Chondrocyte (in vitro differentiated cells): ENCODE measurements at places on chromosomes 2 and 18. TPM values are rescaled to one million over a fixed set of nuclear protein-coding genes. Genes with fewer than 3 reads are reported as not detected.

Gene ABCG5
- not detected in 3 replicates for total RNA-seq

Gene RGPD5
- total RNA-seq = 31.4 to 51.9 TPM (median 35.8 TPM) in 3 replicates

Gene TUBB8B
- total RNA-seq = not detected in 3 replicates

Gene MC2R
- total RNA-seq = not detected in 3 replicates

DNA sequence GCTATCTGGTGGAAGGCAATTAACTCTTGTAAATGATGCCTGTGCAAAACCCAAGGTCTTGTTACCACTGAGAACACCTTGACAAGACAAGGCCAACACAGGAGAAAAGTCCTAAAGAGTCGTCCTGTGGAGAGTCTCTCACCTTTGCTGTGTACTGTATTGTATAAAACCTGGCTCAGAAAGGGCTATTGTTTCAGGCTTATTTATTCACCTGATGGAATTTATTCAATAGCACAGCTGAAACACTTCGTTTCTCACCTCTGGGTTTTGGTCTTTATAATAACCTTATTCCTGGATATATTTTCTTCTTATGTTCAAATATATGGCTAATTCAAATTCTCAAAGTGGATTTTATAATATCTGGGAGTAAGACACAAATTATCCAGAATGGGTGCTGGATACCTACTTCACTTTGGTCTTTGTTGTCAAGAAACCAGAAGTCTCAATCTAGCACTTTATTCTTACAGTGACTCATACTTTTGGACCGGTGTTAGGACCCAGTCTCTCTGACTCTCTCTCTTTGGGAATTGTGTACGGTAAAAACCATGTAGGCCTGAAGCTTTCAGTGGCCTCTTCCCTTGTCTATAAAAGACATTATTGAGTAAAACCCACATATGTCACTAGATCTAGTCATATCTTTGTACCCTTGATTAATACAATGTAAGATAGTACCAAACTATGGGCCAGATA lies 16.1 kb upstream of the STAT4 start:
- peaks cover 2% of the 10 kb centered on the region for H3K36me3 ChIP-seq
- no peak for DNase-seq
- peak overlapping the region; percentile 39 for H3K27ac ChIP-seq

GRCh38 chr2:30326497-30326896 lies 95.2 kb downstream of the LBH start:
- peaks cover 2% of the 10 kb centered on the region for H3K4me1 ChIP-seq
- DNase-seq = no peak

- H3K36me3 ChIP-seq = no peaks in the 10 kb centered on the region
- no peak overlapping the region for H3K4me3 ChIP-seq
- H3K27ac ChIP-seq = no peak overlapping the region
Measured at GRCh38 chr2:173884025-173884802, 81.0 kb downstream of the SP3 start.

DNA sequence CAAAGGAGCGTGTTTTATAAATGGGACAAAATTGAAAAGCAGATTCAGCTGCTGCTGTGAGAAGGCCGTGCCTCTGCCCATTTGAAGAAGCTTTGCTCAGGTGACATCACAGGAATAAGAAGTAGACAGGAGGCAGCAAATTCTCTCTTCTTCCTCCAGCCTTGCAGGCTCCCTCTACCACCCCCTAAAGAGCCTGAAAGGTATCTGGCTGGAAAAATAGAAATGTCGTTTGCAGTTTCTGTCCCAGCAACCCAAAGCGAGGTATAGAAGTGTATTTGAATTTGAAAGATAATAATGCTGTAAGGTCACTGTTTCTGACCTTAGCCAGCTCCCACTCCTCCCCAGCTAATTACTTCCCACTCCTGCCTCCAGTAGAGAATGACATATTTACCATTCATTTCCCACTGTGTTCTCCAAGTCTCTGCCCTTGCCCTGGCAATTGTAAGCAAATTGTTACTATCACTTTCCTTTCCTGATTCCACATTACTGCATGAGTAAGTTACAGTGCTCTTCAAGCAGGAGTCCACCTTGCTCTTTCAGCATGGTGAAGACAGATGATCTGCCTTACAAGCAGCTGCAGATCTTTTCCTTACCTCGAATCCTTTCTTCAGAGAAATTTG lies 56.8 kb upstream of the RASGRP3 start:
- H3K27me3 ChIP-seq = no peaks in the 10 kb centered on the region
- no peaks in the 10 kb centered on the region for H3K36me3 ChIP-seq
- no peak overlapping the region for H3K4me3 ChIP-seq
- H3K27ac ChIP-seq = no peak overlapping the region
- peaks cover 21% of the 10 kb centered on the region for H3K4me1 ChIP-seq
- no peak for DNase-seq

GRCh38 chr2:10475221-10475722 lies 27.1 kb upstream of the ODC1 start:
- H3K27me3 ChIP-seq = peaks cover 2% of the 10 kb centered on the region
- H3K4me1 ChIP-seq = no peaks in the 10 kb centered on the region
- peak; percentile 88 for DNase-seq
- H3K36me3 ChIP-seq = no peaks in the 10 kb centered on the region
- no peak overlapping the region for H3K4me3 ChIP-seq
- no peak overlapping the region for H3K27ac ChIP-seq

DNA sequence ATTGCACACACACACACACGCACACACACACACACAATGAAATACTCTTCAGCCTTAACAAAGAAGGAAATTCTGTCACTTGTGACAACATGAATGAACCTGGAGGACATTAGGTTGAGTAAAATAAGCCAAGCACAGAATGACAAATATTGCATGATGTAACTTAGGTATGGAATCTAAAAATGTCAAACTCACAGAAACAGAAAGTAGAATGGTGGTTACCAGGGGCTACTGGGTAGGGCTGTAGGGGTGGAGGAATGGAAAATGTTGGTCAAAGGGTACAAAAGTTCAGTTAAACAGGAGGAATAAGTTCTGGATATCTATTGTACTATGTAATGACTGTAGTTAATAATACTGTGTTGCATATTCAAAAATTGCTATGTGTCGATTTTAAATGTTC lies 29.5 kb downstream of the SCN2A start:
- no peak overlapping the region for H3K27ac ChIP-seq
- DNase-seq = no peak
- H3K4me3 ChIP-seq = no peak overlapping the region
- no peaks in the 10 kb centered on the region for H3K27me3 ChIP-seq

DNA sequence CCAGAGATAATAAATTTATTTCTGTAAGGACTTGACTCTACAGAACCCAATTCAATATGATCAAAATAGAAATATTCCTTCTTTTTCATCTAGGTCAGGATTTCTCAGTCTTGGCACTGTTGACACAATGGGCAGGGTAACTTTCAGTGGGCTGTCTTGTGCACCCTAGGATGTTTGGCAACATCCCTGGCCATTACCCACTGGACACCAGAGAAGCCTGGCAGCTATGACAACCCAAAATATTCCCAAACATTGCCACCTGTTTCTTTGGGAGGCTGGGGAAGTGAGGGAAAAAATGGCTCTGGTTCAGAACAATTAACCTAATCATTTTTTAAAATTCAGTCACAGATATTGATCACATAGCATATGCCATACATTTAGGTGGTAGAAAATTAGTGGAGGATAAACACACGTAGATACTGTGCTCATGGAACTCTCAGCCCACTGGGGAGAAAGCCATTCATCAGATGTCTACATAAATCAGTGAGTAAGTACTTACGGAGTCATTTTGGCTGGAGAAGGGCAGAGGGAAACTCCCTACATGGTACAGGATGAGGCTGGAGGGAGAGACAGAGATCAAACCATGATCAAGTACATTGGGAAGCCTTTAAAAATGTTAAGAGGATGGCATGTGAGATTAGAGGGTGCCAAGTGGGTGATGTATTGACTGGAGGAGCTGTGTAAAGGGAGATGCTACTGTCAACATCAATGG lies 718 bp upstream of the TNP1 start:
- H3K27me3 ChIP-seq = no peaks in the 10 kb centered on the region
- H3K27ac ChIP-seq = no peak overlapping the region
- no peaks in the 10 kb centered on the region for H3K36me3 ChIP-seq

GRCh38 chr18:5895876-5896740 lies 786 bp upstream of the TMEM200C start:
- H3K4me1 ChIP-seq = peaks cover 31% of the 10 kb centered on the region
- H3K27me3 ChIP-seq = peaks cover 8% of the 10 kb centered on the region

- H3K27ac ChIP-seq = no peak overlapping the region
- peaks cover 61% of the 10 kb centered on the region for H3K4me1 ChIP-seq
- H3K36me3 ChIP-seq = no peaks in the 10 kb centered on the region
- H3K27me3 ChIP-seq = no peaks in the 10 kb centered on the region
- no peak for DNase-seq
Measured at GRCh38 chr2:101111262-101111838, 39.8 kb downstream of the TBC1D8 start.

DNA sequence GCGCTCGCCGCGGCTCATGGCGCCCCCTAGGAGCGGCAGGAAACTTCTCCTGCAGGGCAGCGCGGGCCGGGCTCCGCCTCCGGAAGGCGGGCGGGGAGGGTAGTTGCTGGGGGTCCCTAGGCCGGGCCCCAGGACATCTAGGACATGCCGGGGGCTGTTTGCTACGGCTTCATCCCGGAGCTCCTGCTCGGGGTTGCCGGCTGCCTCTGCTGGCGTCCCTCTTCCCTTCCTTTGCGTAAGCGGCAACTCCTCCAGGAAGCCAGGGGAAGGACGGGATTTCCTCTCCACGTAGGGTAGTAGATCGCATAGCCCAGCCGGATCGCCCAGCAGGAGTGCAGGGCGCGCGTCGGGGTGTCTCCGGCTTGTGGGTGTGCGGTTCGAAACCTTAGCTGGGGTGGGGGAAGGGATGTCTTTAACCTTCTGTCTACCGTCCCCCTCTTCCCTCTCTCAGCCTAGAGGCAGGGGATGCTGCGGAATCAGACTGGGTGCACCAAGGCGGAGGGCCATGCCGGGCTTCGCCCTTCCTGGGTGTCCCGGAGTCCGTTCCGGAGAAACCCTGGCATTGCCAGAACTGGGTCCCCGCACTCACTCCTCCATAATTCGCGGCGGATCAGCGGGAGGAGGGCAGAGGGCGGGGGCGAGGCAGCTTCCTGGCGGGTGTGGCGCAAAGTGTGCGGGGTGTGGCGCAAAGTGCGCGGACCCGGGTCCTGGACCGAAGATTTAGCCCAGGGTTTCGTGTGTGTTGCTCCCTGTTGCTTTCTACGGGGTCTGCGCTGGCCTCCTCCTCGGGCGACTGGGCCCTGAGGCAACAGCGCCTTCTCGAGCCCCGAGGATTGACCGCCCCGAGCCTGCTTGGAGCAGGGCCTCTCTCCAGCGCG lies 12.2 kb upstream of the SKOR2 start:
- no peaks in the 10 kb centered on the region for H3K36me3 ChIP-seq
- H3K4me3 ChIP-seq = no peak overlapping the region
- peaks cover 78% of the 10 kb centered on the region for H3K27me3 ChIP-seq
- peak; percentile 70 for DNase-seq
- H3K4me1 ChIP-seq = peaks cover 6% of the 10 kb centered on the region
- H3K27ac ChIP-seq = no peak overlapping the region

DNA sequence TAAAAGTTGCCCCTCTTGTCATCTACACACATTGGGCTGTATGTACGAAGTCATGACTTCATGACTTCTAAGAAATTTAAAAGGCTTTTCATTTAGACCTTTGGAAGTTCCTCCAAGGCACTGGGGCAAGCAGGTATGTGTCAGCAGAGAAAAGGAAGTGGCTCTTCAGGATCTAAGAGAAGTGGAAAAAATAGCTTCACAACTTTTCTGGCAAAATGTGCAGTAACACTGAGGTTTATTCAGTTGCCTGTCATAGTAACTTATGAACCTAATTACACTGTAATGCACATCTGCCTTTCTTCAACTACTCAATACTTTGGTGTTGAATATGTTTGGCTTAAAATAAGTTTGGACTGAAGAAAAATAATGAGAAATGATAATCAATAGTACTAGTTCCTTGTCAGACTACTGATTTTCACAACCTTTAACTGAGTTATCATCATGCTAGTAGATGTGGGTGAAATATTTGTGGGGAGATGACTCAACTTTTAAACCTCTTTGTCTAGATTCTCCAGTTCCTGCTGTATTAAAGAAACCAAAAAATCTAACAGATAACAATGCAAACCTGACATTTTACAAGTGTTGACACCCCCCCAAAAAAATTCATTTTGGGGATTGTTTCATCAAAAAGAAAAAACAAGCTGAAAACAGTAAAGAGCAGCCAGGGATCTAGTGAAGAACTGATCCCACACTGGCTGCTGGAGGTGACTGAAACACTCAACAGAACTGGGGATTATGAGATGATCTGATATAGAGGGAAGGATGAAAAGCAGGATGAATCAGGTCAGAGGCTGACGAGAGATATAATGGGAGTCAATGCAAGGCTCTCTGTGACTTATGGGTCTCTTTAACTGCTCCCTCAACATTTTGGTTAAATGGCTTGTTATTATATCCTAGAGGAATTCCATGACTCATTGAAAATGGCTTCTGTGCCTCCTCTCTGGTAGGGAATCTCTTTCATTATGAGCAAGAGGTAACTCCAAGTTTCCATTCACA lies 84.6 kb downstream of the COLEC12 start:
- no peaks in the 10 kb centered on the region for H3K27me3 ChIP-seq
- DNase-seq = no peak
- H3K4me1 ChIP-seq = peaks cover 21% of the 10 kb centered on the region
- H3K36me3 ChIP-seq = no peaks in the 10 kb centered on the region

DNA sequence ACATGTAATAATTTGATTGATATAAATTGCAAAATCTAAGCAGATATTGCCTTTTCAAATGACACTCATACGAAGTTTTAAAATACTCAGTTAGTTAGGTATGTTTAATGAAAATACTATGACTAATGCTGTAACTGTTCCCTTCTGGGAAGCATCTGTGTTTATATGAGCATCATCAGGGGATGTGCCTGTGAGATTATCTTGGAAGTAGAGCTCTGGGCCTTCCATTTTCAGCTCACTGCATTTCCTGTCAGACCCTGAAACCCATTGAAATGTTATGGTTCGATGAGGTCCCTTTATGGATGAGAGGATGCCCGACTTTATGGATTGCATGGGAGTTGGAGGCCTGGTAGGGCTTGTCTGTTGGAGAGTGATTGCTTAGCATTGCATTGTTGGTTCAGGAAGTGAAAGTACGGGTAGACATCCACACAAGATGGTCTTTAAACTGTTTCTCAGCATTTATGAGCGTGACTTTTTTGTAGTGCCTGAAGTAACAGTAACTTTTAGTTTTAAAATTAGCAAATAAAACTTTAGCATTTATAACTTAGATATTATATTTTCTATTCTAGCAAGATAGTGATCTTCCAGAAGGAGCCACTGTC lies 28.7 kb downstream of the ELP2 start:
- H3K4me1 ChIP-seq = peaks cover 37% of the 10 kb centered on the region
- no peak for DNase-seq
- no peak overlapping the region for H3K4me3 ChIP-seq
- H3K27me3 ChIP-seq = no peaks in the 10 kb centered on the region
- peak overlapping the region; percentile 93 for H3K27ac ChIP-seq
- H3K36me3 ChIP-seq = peaks cover 39% of the 10 kb centered on the region

- no peak overlapping the region for H3K27ac ChIP-seq
- H3K4me1 ChIP-seq = peaks cover 27% of the 10 kb centered on the region
- peaks cover 98% of the 10 kb centered on the region for H3K27me3 ChIP-seq
- DNase-seq = no peak
- no peak overlapping the region for H3K4me3 ChIP-seq
Measured at GRCh38 chr2:222309766-222310165, 11.0 kb upstream of the PAX3 start.
